ENCODE measurements at places on chromosomes 6 and 20. TPM values are rescaled to one million over a fixed set of nuclear protein-coding genes. Genes with fewer than 3 reads are reported as not detected.

The BTN1A1 gene
- not detected for total RNA-seq

The BIRC7 gene
- 15.5 TPM for total RNA-seq

The PROKR2 gene
- not detected for total RNA-seq

The SF3B5 gene
- 114 TPM for total RNA-seq

The USP49 gene
- total RNA-seq: 2.7 TPM

The GRM1 gene
- 0.09 TPM for total RNA-seq

The KCNK17 gene
- total RNA-seq: 3.7 TPM

The LY6G6D gene
- total RNA-seq: not detected

The MUCL3 gene
- total RNA-seq: 4.6 TPM

The BANF2 gene
- not detected for total RNA-seq

The BMP2 gene
- total RNA-seq: 22.7 TPM

Data from upper lobe of right lung (tissue), 1 donor.